ENCODE measurements at places on chromosomes 2 and 18.

GRCh38 chr2:238404406-238405216, 22.1 kb upstream of the ASB1 start:
- DNase-seq: no peak

- no peak for DNase-seq
Observed at GRCh38 chr18:61710082-61710620, 182.7 kb downstream of the RNF152 start.

DNA sequence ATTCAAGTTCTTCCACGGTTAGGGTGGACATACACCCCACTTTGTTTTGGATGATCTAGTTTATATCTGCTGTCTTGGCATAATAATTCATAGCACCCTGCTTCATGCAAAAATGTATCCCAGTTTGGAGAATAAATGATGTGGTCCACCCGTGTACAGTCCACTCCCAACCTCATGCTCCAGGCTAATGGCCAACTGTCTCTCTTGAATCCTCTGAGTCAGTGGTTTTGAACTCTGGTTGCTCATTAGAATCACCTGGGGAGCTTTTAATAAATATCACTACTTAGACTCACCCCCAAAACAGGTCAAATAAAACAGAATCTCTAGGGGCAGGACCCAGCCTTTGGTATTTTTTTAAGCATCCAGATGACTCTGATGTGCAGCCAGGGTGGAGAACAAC, 78.5 kb downstream of the SDC1 start:
- no peak for DNase-seq

DNA sequence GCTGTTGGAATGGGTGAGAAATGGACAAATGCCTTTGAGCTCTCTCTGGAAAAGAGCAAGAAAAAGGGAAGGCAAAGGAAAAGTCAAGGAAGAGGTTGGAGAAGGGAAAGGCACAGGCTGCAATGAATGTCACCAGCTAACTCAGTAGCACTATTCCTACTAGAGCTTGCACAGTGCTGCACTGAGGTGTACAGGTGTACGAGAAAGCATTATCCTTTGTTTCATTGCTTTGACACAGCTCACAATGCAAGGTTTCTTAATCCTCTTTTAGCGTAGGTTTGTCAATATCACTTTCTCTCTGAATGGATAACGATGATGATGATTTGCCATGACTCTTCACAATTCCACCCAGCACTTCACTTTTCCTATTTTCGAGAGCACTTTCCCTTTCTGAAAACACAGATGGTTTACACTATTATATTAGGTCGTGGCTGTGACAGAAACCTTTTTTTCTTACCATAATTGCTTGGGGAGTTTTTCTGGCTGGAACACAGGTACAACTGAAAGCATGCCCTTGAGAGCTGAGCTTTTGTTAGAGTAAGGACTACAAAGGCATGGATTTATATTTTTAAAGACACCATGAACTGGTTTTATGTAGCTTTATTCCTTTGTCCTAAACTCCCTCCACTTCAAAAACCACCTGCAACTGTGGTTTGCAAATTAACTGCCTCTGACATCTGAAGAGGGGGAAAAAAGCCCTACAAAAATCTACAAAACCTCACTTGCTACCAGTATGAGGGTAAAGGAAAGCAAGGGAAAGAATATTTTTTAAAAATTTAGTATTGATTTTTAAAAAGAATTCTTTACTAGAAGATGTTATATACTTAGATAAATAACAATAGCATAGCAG, 265.5 kb downstream of the TGIF1 start:
- DNase-seq: no peak

DNA sequence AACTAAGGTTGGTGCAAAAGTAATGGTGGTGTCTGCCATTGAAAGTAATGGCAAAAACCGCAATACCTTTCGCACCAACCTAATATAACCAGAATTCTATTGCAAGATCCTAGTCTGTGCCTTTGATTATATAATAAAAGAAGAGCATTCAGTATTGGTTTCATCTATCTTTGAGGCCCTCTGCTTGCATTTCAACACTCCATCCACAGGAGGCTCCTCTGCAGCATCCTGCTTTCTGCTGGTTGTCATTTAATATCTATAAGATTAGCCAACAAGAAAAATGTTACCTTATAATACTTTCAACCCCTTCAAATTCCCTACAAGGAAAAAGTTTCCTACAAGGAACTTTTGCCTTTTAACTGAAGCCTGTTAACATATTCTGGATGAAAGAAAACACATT, 139.2 kb downstream of the CDCA7 start:
- no peak for DNase-seq

DNA sequence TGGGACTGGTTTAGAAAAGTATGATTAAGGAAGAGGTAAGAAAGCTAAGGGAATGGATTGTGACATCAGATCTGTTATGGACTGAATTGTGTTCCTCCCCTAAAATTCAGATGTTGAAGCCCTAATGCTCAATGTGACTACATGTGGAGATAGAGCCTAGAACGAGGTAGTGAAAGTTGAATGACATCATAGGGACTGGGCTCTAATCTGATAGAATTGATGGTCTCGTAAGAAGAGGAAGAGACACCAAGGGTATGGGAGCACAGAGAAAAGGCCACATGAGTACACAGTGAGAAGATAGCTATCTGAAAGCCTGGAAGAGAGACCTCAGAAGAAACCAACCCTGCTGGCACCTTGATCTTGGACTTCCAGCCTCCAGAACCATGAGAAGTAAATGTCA, 178.3 kb downstream of the TRIB2 start:
- no peak for DNase-seq

DNA sequence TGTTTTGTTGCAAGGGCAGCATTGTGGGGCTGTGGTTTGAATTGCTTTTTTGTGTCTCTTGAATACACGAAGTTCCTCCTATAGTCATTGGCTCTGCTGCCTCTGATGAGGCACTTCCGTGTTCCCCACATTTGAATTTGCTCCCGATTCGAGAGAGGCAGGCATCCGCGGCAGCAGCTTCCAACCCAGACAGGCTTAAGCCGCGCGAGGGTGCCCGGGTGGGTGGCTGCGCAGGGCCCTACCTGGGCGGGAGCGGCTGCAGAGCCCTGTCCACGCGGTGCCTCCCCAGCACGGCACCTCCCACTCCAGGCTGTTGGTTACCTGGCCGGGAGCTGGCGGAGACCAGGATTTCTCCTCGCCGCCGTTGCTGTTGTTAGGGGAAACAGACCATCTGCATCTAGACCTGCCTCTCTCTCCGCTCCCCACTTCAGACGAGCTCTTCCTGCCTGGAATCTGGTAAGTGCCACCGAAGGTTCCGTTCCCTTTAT, 151.3 kb downstream of the NEDD4L start:
- DNase-seq: no peak

GRCh38 chr2:219613461-219614070, 13.9 kb upstream of the SLC4A3 start:
- DNase-seq: no peak

DNA sequence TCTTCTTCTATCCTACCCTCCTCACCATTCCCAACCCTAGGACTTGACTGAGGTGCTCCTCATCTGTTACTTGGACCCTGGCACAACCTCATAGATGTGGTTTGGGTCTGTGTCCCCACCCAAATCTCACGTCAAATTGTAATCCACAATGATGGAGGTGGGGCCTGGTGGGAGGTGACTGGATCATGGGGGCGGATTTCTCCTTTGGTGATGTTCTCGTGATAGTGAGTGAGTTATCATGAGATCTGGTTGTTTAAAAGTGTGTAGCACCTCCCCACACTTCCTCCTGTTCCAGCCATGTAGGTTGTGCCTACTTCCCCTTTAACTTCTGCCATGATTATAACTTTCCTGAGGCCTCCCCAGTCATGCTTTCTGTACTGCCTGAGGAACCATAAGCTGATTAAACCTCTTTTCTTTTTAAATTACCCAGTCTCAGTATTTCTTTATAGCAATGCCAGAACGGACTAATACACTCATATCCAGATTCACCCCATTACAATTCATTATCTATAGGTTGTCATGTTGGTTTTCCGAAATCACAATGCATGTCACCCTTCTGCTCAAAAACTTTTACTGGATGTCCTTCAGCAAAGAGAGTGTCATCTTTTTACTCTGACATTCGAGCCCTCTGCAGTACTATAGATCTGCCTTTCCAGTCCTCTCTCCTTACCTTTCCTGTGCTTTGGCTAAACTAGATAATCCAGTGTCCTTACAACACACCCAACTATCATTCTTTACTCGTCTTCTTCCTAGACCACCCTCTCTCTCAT, 45.7 kb downstream of the APOB start:
- no peak for DNase-seq

DNA sequence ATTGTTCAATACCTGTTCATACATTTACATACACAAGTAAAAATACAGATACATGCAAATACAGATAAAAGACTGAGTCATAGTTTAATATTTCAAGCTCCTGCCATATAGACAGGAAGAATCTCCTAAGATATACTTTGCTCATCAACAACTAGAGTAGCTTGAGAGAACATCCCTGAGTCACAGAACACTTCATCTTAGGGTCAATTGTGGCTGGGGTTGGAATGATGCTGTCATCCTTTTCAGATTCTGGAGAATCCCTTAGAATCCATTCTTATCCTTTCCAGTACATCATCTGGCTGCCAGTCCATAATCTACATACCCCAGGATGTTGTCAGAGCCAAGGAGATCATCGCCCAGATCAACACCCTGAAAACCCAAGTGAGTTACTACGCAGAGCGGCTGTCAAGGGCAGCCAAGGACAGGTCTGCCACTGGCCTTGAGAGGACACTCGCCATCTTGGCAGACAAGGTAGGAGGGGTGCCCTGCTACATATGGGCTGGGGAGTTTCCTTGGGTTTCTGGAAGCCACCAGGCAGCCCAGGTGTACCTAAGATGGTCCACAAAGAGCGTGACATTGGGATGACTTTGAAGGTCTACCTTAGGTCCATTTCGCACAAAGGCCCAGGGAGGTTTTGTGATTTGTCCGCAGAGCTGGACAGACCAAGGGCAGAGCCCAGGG, 55.7 kb downstream of the COA5 start:
- DNase-seq: no peak

- DNase-seq: peak; percentile 89
Observed at GRCh38 chr2:218367415-218368149, 10.9 kb downstream of the CATIP start.

DNA sequence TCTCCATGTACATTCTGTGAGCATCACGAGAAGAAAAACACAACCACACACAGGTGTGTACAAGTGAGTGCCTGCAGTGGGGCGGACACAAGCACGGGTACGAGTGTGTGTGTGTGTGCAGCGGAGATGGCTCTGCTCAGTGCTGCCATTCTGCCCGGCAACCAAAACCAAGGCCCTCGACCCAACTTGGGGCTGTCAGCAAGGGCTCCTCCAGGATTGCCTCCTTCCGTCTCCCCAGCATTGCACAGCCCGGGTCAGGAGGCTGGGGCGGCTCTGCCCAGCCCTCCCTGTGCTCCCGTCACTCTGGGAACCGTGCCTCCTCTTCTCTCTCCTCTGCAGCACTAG, 66.5 kb downstream of the PXDN start:
- DNase-seq: no peak

DNA sequence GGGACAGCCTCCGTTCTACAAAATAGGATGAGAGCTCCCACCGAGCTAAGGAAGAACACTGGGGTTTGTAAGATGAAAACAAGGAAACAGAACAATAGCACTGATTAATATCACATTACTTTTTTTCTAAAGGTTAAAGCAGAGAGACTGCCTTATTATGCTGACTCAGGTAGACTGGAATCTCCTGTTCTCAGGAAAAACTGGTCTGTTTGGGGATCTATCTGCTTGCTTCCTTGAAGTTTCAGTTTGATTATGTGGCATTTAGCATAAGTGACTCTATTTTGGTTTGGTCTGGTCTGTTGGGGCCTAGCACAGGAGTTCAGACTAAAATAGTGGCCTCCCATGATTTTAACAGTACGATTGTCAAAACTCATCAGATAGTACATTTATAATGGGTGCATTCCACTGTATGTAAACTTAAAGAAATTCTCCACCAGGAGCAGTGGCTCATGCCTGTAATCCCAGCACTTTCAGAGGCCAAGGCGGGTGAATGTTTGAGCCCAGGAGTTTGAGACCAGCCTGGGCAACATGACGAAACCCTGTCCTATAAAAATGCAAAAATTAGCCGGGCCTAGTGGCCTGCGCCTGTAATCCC, 64.1 kb upstream of the NDUFV2 start:
- no peak for DNase-seq

Measured in hindlimb muscle (tissue), 1 donor.